ENCODE measurements at places on chromosomes 2 and 18. TPM values are rescaled to one million over a fixed set of nuclear protein-coding genes. Genes with fewer than 3 reads are reported as not detected.

The INHBB gene
- 0.52 TPM for total RNA-seq

The PARD6G gene
- 1.7 TPM for total RNA-seq

The MALL gene
- total RNA-seq = 48.5 TPM

The MC5R gene
- not detected for total RNA-seq

The CENPA gene
- total RNA-seq = 2.7 TPM

The GYPC gene
- total RNA-seq = 39.3 TPM

The RELCH gene
- total RNA-seq = 38.4 TPM

The NOTO gene
- total RNA-seq = not detected

The NTSR2 gene
- not detected for total RNA-seq

The MAP3K2 gene
- 54.9 TPM for total RNA-seq

The TTR gene
- not detected for total RNA-seq

The C2orf80 gene
- total RNA-seq = not detected

The CCDC68 gene
- 15.1 TPM for total RNA-seq

The ANKRD29 gene
- total RNA-seq = 2.0 TPM

The XDH gene
- 2.7 TPM for total RNA-seq

The OSR1 gene
- total RNA-seq = 11.6 TPM

The PSTPIP2 gene
- total RNA-seq = 3.5 TPM

The ST6GAL2 gene
- 0.07 TPM for total RNA-seq

The RBKS gene
- 0.59 TPM for total RNA-seq

The PLGLB2 gene
- total RNA-seq = 1.3 TPM

The GCG gene
- not detected for total RNA-seq

The SERPINB13 gene
- not detected for total RNA-seq

The CIDEA gene
- total RNA-seq = 0.13 TPM

The PIK3C3 gene
- 57.1 TPM for total RNA-seq

The ALPG gene
- not detected for total RNA-seq

The DSG2 gene
- 5.2 TPM for total RNA-seq

The MAL gene
- total RNA-seq = not detected

The SMIM21 gene
- total RNA-seq = not detected

The SCN9A gene
- total RNA-seq = 23.8 TPM

The FSHR gene
- not detected for total RNA-seq

The B3GNT7 gene
- total RNA-seq = 1.1 TPM

The CCDC121 gene
- total RNA-seq = 1.8 TPM

The NBAS gene
- 110 TPM for total RNA-seq

The ASB1 gene
- total RNA-seq = 45.4 TPM

The DSC2 gene
- 0.07 TPM for total RNA-seq

The UGT1A7 gene
- total RNA-seq = 0.96 TPM

The RUFY4 gene
- not detected for total RNA-seq

The ACOXL gene
- not detected for total RNA-seq

The ROCK1 gene
- total RNA-seq = 32.5 TPM

The SPIRE1 gene
- 27.4 TPM for total RNA-seq

The PAX3 gene
- total RNA-seq = not detected
